ENCODE measurements at places on chromosomes 1 and 21. TPM values are rescaled to one million over a fixed set of nuclear protein-coding genes. Genes with fewer than 3 reads are reported as not detected.

DNA sequence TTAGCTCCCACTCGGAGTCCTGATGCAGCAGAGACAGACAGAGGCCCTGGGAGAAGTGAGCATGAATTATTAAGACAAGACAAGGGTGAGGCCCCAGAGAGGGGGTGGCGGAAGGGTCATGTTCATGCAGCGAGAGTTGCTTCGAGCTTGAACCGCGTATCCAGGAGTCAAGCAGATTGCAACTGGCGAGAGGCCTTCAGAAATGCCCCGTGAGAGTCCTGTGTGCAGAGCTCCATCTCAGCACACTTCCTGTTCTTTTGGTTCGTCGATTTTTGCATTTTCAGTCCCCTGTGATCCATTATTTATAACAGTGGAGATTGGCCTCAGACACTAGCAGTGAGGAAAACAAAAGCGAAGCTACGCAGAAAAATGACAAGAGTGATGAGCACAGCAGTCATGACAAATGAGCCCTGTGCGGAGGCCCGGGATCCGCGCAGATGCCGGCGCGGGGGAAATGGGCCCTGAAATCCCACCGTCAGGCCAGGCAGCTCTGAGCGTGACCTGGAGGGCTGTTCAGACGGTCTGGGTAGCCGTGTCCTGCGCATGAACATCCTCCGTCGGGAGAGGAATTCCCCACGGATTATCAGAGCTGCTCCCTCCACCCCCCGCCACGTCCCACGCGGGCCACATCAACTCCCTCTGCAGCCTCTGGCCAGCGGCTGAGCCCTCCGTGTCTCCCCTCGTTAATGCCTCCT lies 15.0 kb downstream of the PDE9A start:
- no peaks in the 10 kb centered on the region for H3K27me3 ChIP-seq
- H3K27ac ChIP-seq: no peak overlapping the region
- no peak overlapping the region for H3K4me3 ChIP-seq
- peaks cover 3% of the 10 kb centered on the region for H3K4me1 ChIP-seq
- H3K36me3 ChIP-seq: no peaks in the 10 kb centered on the region

DNA sequence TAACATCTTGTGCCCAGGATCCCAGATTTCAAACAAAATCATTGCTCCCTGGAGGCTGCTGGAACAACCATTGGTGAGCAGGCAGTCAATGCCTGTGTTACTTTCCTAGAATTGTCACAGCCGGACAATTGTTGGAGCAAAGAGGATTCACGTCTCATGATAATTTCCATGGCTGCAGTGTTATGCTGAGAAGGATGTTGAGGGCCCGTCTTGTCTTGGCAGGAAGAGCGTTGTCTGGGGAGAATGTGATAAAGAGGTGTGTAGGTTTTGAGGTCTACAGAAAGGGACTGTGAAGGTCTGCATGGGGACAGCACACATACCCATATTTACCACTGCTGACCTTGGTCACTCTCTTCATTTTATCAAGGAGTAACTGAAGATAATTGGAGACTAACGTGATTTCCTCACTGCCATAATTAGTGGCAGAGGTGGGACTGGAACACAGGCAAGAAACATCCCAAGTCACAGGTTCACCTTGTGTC lies 6.3 kb downstream of the MECR start:
- no peak for DNase-seq
- H3K27ac ChIP-seq: no peak overlapping the region

GRCh38 chr1:19582318-19582717 lies 61.8 kb upstream of the NBL1 start:
- H3K27me3 ChIP-seq: no peaks in the 10 kb centered on the region
- no peak for DNase-seq
- no peaks in the 10 kb centered on the region for H3K36me3 ChIP-seq
- no peak overlapping the region for H3K4me3 ChIP-seq

GRCh38 chr1:109984190-109984455 lies 442 bp upstream of the AHCYL1 start:
- no peaks in the 10 kb centered on the region for H3K36me3 ChIP-seq
- peak overlapping the region; percentile 67 for H3K4me3 ChIP-seq
- H3K4me1 ChIP-seq: peaks cover 51% of the 10 kb centered on the region
- H3K27me3 ChIP-seq: no peaks in the 10 kb centered on the region
- peak overlapping the region; percentile 93 for H3K27ac ChIP-seq

DNA sequence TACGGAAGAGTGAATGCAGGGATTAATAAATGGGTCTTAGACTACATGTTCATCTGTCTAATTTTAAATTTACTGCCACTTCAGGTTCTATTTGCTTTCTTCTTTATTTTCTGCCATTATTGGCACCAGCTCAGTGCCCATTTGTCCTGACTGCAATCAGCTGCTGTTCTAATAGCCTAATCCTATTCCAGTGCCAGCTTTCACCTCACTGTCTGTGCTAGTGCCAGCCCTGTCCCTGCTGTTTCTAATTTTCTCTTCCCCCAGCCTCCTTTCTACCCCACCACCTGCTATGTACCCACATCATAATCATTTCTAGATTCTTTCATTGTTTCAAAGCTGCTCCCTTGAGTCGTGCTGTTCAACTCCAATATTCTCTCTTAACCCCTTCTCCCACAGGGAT lies 86.4 kb downstream of the KCNK1 start:
- DNase-seq: no peak
- H3K36me3 ChIP-seq: no peaks in the 10 kb centered on the region
- no peaks in the 10 kb centered on the region for H3K27me3 ChIP-seq

GRCh38 chr1:53288002-53288789 lies 39.7 kb downstream of the LRP8 start:
- no peaks in the 10 kb centered on the region for H3K36me3 ChIP-seq
- H3K4me3 ChIP-seq: no peak overlapping the region
- no peak for DNase-seq
- H3K27me3 ChIP-seq: no peaks in the 10 kb centered on the region
- H3K27ac ChIP-seq: no peak overlapping the region
- peaks cover 1% of the 10 kb centered on the region for H3K4me1 ChIP-seq

- H3K4me1 ChIP-seq: peaks cover 9% of the 10 kb centered on the region
- H3K4me3 ChIP-seq: peak overlapping the region; percentile 62
- H3K27me3 ChIP-seq: no peaks in the 10 kb centered on the region
- peak overlapping the region; percentile 88 for H3K27ac ChIP-seq
- no peaks in the 10 kb centered on the region for H3K36me3 ChIP-seq
These were observed 1.1 kb upstream of the CIART start for GRCh38 chr1:150281221-150281757.

GRCh38 chr1:37177230-37177864 lies 143.0 kb upstream of the GRIK3 start:
- H3K27me3 ChIP-seq: no peaks in the 10 kb centered on the region
- peak; percentile 33 for DNase-seq
- no peaks in the 10 kb centered on the region for H3K4me1 ChIP-seq
- no peaks in the 10 kb centered on the region for H3K36me3 ChIP-seq
- no peak overlapping the region for H3K27ac ChIP-seq

- H3K4me1 ChIP-seq: peaks cover 24% of the 10 kb centered on the region
- H3K4me3 ChIP-seq: no peak overlapping the region
- peak; percentile 98 for DNase-seq
- no peaks in the 10 kb centered on the region for H3K36me3 ChIP-seq
These were observed 87.9 kb downstream of the RIPK4 start for GRCh38 chr21:41678924-41679318.

- H3K27me3 ChIP-seq: no peaks in the 10 kb centered on the region
- H3K27ac ChIP-seq: no peak overlapping the region
- H3K4me3 ChIP-seq: no peak overlapping the region
- no peaks in the 10 kb centered on the region for H3K36me3 ChIP-seq
These were observed 16.8 kb downstream of the SLC19A2 start for GRCh38 chr1:169468982-169469381.

GRCh38 chr1:185487936-185488335 lies 170.9 kb upstream of the IVNS1ABP start:
- no peaks in the 10 kb centered on the region for H3K36me3 ChIP-seq
- H3K4me3 ChIP-seq: no peak overlapping the region
- H3K27ac ChIP-seq: no peak overlapping the region

- no peaks in the 10 kb centered on the region for H3K4me1 ChIP-seq
- no peaks in the 10 kb centered on the region for H3K36me3 ChIP-seq
- no peaks in the 10 kb centered on the region for H3K27me3 ChIP-seq
These were observed 88.3 kb downstream of the KCNJ6 start for GRCh38 chr21:37827913-37828312.

DNA sequence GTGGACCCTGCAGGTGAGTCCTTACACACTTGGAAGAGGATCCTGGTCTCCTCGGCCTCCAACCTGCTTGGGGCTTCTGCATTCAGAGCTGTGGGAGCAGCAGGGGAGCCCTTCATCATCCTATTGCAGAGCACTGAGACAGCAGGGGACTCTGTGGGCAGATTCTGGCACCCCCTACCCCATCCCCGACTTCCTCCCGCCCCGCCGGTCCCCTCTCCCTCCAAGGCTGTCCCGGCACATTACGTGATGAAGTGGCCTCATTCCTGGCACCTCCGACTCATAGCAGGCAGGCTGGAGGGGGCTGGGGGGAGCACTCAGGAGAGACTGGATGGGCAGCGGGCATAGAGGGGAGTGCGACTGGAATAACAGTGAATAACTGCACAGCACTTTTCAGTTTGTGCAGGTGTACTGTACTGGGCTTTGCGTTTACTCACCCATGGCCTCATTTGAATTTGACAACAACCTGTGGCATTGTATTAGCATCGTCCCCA lies 394.1 kb downstream of the MATN1 start:
- H3K27me3 ChIP-seq: no peaks in the 10 kb centered on the region
- no peaks in the 10 kb centered on the region for H3K4me1 ChIP-seq
- DNase-seq: peak; percentile 33
- no peak overlapping the region for H3K27ac ChIP-seq
- no peak overlapping the region for H3K4me3 ChIP-seq

DNA sequence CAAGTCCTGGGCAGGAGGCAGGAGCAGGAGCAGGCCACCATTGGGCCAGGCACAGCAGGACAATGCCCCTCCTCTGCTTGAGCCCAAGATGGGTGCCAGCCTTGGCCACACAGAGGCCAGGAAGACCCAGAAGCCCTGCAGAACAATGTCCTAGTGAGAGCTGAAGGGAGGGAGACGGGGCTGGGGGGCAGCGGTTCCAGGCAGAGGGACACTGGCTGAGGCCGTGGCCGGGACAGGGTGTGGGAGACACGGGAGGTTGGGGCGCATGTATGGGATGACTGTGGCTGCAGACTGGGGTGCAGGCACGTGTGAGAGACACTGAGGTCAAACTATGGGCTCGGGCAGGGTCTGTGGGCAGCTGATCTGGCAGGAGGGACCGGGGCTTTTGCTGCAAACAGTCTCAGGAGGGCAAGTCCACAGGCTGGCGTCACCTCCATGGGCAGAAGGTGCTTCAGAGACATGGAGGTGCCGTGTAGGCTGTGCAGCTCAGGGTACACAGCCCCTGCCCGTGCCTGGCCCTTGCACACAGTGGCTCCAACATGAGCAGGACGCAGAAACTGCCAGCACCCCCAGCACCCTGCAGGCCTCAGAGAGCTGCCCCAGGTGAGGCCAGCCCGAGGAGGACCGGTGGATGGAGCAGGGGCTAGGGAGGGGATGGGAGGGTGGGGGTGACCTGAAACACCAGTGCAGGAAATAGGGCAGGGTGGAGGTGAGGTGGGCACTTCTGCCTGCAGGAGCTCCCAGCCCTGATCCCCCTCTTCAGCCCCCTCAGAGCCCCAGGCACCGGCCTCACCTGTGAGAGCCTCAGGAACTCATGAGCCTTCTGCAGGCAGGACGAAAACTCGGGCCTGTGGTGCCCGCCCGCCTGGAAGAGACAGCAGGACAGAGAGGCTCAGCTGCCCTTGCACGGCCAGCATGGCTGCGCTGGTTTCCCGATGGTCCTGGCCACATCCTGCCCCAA lies 19.5 kb downstream of the LSS start:
- no peak overlapping the region for H3K4me3 ChIP-seq
- H3K27ac ChIP-seq: no peak overlapping the region
- no peaks in the 10 kb centered on the region for H3K4me1 ChIP-seq
- peaks cover 97% of the 10 kb centered on the region for H3K36me3 ChIP-seq
- no peaks in the 10 kb centered on the region for H3K27me3 ChIP-seq

- no peak overlapping the region for H3K4me3 ChIP-seq
- H3K27me3 ChIP-seq: no peaks in the 10 kb centered on the region
- DNase-seq: peak; percentile 37
- H3K27ac ChIP-seq: peak overlapping the region; percentile 44
- peaks cover 32% of the 10 kb centered on the region for H3K36me3 ChIP-seq
These were observed 12.0 kb downstream of the MIIP start for GRCh38 chr1:12031039-12031980.

GRCh38 chr21:35284199-35284598 lies 235.1 kb upstream of the RUNX1 start:
- no peaks in the 10 kb centered on the region for H3K4me1 ChIP-seq
- no peak overlapping the region for H3K4me3 ChIP-seq
- no peak overlapping the region for H3K27ac ChIP-seq
- H3K27me3 ChIP-seq: no peaks in the 10 kb centered on the region
- no peak for DNase-seq
- no peaks in the 10 kb centered on the region for H3K36me3 ChIP-seq

- no peak overlapping the region for H3K4me3 ChIP-seq
- H3K4me1 ChIP-seq: peaks cover 4% of the 10 kb centered on the region
- DNase-seq: no peak
- no peak overlapping the region for H3K27ac ChIP-seq
These were observed 24.2 kb downstream of the ABL2 start for GRCh38 chr1:179205284-179205683.

DNA sequence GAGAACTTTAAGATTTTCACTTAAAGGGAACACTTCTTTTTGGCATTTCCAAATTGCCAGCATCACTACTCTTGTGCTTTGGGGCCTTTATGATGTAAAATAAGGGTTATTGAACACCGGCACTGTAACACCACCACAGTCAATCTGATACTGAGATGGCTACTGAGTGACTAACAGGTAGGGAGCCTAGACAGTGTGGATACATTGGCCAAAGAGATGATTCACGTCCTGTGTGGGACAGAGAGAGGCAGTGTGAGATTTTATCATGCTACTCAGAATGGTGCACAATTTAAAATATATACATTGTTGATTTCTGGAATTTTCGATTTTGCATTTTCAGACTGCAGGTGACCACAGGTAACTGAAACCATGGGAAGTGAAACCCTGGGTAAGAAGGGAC lies 261.6 kb downstream of the SPATA17 start:
- H3K4me3 ChIP-seq: no peak overlapping the region
- no peak for DNase-seq

- no peak overlapping the region for H3K4me3 ChIP-seq
- H3K27ac ChIP-seq: no peak overlapping the region
- H3K27me3 ChIP-seq: no peaks in the 10 kb centered on the region
These were observed 107.6 kb upstream of the SGIP1 start for GRCh38 chr1:66426239-66426853.

GRCh38 chr1:97806996-97807520 lies 113.8 kb downstream of the DPYD start:
- H3K4me1 ChIP-seq: no peaks in the 10 kb centered on the region
- H3K4me3 ChIP-seq: no peak overlapping the region
- no peak for DNase-seq
- no peaks in the 10 kb centered on the region for H3K36me3 ChIP-seq

Gene KLF17
- total RNA-seq: not detected

Gene AMY1C
- total RNA-seq: 5.7 TPM

Gene NLRP3
- 5.2 TPM for total RNA-seq

Gene GJA8
- not detected for total RNA-seq

Gene RIPK4
- 6.3 TPM for total RNA-seq

Gene PGLYRP4
- not detected for total RNA-seq

Gene ADAMTS4
- 0.91 TPM for total RNA-seq

Gene CTTNBP2NL
- total RNA-seq: 56.3 TPM

Gene ZBTB8OS
- total RNA-seq: 25.5 TPM

Gene AZIN2
- total RNA-seq: 4.4 TPM
